ENCODE measurements at places on chromosomes 2 and 18.

DNA sequence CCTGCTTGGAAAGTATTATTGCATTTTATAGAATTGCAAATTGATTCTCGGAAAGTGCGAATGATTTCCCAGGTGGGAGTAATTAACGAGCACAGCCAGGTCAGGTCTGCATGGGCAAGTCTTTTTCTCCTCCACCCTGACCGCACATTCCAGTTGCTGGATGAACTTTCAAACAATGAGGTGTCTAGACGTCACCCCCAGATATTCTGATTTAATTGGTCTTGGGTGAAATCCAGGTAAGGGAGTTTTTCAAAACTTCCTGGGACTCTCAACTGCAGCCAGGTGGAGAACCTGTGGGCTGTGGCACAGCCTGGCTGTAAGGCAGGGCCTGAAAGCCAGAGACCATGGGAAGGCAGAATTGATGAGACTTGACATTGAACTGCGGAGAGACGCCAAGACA lies 15.9 kb upstream of the RNF152 start:
- no peak for DNase-seq

- DNase-seq: no peak
Measured at GRCh38 chr18:7224198-7224597, 6.7 kb upstream of the LRRC30 start.

DNA sequence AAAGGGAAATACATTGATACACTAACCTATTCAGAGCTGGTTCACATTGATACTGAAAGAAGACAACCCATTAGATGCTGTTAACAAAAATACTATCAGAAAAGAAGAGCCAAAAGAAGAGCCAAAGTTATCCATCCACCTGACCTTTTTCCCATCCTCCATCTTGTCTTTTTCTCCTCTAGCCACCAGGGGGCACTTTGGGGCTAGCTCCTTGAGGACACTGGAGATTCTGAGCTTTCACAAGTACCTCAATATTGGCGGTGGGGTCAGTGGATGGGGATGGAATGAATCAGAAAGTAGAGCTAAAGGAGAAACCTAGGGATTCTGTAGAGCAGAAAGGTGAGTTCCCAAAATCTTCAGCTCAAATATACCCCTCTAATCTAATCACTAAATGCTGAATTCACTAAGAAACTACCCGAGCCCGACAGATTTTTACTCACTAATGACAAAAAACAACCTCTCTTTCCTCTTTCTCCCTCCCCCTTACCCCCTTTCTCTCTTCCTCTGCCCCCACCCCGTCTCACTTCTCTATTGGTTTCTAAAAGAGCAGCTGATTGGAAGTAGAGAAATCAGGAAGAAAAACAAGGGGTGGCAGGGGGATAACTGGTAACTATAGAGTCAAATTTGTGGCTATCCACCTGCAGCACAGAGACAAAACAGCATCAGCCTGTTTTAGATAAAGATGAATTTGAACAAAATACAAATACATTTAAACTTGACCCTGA lies 203.3 kb downstream of the TCF4 start:
- no peak for DNase-seq

- no peak for DNase-seq
Measured at GRCh38 chr2:67985586-67985985, 77.2 kb downstream of the C1D start.

DNA sequence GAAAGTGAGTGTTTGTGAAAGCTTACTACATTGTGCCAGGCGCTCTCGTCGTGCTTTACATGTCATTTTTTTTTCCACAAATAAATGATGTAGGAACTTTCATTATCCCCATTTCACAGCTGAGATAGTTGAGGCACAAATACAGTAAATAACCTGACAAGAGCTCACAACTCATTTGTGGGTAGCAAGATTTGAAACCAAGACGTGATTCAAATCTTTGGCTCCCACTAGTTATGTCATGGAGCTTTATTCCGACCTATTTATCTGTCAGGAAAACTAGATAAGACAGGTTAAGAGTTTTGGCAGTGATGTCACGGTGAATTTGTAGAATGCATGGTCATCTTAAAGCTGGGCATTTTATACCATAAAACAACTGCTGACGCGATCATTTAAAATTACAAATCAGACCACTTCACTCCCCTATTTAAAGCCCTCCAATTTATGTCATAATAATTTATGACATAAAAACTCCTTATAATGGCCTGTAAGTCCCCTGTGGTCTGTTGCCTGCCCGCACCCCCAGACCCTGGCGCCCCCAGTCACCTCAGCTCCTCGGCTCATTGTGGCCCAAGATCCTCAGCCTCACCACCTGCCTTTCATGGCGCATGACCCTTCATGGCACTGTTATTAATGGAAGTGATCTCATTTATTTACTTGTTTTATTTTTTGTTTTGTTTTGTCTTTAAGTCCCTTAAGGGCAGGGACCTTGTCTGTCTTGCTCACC lies 678 bp upstream of the ZNF24 start:
- no peak for DNase-seq

DNA sequence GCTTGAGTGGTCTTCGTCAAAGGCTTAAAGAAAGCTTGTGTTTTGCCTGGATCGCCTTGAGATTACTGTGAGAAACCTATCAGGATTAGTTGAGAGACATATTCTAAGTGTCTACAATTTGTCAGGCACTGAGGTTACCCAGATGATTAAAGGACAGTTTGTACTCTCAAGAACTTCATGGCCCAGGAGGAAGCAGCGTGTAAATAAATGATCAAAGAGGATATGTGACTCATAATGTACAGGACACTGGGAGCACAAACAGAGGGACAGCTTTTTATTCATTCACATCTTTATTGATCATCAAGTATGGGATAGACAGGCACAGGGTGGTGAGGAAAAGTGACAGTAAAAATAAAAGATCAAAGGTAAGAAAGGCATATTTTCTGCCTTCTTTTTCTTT lies 152.6 kb upstream of the FSHR start:
- no peak for DNase-seq

DNA sequence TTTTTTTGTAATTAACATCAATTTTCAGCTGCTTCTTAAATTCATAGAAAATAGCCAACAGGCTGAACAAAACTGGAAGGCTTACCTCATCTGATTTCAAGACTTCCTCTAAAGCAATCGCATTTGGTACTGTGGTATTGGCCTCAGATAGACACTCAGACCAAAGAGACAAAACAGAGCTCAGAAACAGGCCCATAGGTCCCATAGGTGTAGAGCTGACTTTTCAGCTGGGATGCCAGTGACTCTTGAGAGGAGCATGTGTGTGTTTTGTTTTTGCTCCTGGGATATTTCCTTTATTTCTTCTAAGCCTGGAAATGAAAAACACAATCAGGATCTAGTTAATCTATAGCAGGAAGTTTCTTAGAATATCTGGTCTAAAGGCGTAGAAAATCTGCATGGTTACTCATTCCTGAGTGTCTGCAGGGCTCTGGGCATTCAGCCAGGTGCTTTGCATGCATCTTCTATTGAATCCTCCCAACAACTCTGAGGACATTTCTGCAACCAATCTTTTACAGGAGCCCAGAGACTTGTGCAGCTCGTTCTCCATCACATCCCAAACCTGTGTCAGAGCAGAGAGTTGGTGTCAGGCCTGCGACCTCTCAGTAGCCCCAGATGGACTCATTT lies 190.8 kb downstream of the RTP5 start:
- no peak for DNase-seq

GRCh38 chr2:28650266-28650584 lies 101.4 kb upstream of the PPP1CB start:
- DNase-seq: no peak

GRCh38 chr2:219997341-219997851 lies 370.0 kb downstream of the SLC4A3 start:
- no peak for DNase-seq

- DNase-seq: no peak
Measured at GRCh38 chr18:54558609-54559585, 32.1 kb upstream of the DYNAP start.

DNA sequence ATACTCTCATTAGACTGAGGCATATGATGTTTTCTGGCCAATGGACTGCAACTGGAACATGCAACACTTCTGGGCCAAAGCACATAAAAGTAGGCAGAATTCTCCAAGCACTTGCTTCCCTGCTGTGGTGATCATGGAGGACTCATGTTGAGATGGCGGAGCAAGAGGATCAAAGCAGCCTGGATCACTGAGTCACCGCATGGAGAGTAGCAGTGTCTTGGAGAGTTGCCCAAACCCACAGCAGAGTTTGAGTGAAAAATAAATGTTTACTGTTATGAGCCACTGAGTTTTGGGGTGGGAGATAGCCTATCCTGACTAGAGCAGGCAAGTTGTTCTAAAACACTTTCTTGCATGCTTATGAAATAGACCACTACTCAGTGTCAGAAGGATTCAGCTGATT lies 359.5 kb downstream of the ZNF521 start:
- no peak for DNase-seq
